Activated naive CD4-positive, alpha-beta T cell treated with anti-CD3 and anti-CD28 coated beads for 36 hours (primary cell): ENCODE measurements at places on chromosomes 2 and 18. TPM values are rescaled to one million over a fixed set of nuclear protein-coding genes. Genes with fewer than 3 reads are reported as not detected.

- DNase-seq: no peak
These were observed 1038.3 kb upstream of the ACVR2A start for GRCh38 chr2:146806364-146807005.

DNA sequence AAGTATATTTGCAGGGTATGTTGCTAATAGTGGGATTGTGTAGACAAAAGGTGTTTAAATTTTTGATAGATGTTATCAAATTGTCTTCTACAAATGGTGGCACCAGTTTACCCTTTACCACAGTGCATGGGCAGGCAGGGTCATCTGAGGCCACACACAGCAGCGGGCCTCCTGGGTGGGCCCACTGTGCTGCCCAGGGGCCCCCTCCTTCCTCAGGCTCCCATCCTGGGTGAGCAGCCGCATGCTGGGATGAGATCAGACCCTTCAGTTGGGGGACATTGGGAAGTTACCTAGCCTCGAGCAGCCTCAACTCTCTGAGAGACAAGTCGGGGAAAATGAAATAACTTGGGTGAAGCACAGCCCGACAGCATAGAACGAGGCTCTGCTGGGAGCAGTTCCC lies 9.7 kb downstream of the MYO7B start:
- no peak for DNase-seq

EGR4 gene
- 0.07 TPM for total RNA-seq

OTX1 gene
- total RNA-seq: not detected

AMER3 gene
- not detected for total RNA-seq

GRCh38 chr18:75828379-75828778 lies 400.9 kb upstream of the SMIM21 start:
- no peak for DNase-seq

DNA sequence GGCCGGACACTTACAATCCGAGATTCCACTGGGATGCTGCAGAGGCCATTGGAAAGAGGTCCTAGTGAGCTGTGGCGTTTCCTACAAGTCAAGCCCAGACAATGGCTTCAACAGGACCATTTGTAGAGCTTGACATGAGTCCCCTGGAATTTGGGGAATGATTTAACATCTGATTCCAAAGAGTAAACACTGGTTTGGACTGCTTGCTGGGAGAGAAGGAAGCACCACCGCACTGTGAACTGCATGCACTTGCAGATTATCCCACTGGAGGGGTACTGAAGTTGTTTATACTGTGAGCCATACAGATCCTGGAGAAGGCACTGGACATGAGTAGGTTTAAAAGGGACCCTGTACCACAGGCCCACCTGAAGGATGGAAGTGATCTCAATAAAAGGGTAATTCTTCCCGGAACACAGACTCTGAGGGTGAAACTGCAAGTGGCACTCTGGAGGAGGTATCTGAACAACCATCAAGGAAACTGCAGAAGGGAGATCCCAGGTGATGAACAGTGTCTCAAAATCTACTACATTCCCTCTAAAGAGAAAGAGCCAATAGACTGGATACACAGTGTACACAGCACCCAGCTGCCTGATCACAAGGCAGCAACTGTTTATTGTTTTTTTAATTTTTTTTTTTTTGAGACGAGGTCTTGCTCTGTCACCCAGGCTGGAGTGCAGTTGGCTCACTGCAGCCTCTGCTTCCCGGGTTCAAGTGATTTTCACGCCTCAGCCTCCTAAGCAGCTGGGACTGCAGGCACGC lies 4.3 kb upstream of the RAB6C start:
- no peak for DNase-seq

DNA sequence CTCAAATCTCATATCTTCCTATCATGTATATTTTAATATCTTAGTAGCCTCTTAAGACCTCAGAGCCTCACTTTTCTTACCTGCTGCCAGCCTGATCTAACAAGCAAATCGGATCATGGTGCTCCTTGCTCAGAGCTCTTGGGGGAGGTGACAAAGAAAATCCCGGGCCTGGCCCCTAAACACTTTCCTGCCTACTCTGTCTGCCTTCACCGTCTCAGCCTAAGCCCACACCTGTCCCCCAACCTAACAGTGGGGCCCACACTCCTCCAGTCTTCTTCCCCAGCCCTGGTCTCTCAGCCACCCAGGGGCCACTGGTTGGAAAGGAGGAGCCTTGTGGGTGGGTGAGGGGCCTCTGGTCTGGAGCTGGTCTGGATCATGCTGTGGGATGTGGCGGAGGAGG lies 207.3 kb downstream of the HAUS1 start:
- no peak for DNase-seq

DNA sequence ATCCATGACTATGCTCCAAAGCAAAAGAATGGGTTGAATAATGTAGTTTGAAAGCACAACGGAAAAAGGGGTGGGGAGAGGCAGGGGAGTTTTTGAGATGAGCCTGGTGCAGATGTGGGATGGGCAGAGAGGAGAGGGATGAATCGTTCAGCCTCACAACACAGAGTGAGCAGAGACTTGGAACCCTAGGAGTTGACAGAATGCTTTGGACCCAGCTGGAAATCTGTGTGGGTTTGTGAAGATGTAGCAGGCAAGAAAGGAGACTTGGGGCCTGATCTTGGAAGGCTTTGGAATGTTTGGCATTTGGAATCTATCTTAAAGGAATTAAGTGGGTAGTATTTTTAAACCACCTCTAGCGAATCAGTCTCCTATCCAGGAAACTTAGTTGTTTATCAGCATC lies 66.0 kb upstream of the KCTD1 start:
- DNase-seq: no peak
